ENCODE measurements at places on chromosomes 11 and 22.

DNA sequence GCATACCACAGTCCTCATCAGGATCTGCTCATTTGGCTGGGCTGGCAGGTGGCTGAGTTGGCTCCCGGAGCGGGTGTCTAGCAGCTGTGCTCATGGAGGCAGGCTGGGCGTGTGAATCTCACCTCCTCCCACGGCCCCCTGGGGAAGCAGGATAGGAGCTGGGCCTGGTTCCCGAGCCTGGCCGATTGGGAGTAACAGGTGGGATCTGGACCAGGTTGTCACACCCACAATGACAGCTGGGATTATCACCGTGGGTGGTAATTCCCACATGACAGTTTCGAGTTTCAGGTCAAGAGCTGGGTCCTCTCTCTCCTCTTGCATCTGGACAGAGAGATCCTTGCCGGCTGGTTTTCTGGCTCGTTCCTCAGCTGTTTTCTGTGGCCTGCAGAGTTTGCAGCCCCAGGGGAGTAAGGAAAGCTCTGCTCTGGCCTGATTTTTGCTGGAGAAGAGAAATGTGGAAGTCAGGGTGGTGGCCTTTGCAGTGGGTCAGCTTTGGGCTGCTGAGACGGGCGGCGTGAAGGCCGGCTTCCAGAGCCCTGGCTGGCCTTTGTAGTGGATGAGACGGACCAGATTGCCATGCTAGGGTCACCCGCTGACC, 57.0 kb downstream of the BCR start:
- no peak for DNase-seq

GRCh38 chr11:46229230-46229629, 48.2 kb upstream of the CREB3L1 start:
- no peak for DNase-seq

- no peak for DNase-seq
Measured at GRCh38 chr11:85806876-85807275, 4.1 kb downstream of the SYTL2 start.

DNA sequence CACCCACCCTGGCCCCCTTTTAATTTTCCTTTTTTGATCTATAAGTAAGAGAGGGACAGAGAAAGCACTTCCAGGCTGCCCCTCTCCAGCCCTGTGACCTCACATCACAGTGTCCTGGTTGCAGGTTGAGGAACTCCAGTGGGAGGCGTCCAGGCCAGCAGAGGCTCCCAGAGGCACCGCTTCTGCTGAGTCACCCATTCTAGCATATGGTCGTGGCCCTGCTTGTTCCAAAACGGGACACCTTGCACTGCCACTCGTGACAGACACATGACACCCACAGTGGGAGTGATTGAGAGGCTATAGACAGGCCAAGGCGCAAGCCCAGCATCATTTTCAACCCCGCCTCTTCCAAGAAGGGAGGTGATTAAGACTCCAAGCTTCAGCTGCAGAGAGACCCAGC, 16.0 kb upstream of the TMPRSS4 start:
- no peak for DNase-seq

- peak; percentile 55 for DNase-seq
Measured at GRCh38 chr22:45577746-45578523, 75.3 kb downstream of the FBLN1 start.

GRCh38 chr22:19242699-19243098, 48.8 kb downstream of the CLTCL1 start:
- no peak for DNase-seq

DNA sequence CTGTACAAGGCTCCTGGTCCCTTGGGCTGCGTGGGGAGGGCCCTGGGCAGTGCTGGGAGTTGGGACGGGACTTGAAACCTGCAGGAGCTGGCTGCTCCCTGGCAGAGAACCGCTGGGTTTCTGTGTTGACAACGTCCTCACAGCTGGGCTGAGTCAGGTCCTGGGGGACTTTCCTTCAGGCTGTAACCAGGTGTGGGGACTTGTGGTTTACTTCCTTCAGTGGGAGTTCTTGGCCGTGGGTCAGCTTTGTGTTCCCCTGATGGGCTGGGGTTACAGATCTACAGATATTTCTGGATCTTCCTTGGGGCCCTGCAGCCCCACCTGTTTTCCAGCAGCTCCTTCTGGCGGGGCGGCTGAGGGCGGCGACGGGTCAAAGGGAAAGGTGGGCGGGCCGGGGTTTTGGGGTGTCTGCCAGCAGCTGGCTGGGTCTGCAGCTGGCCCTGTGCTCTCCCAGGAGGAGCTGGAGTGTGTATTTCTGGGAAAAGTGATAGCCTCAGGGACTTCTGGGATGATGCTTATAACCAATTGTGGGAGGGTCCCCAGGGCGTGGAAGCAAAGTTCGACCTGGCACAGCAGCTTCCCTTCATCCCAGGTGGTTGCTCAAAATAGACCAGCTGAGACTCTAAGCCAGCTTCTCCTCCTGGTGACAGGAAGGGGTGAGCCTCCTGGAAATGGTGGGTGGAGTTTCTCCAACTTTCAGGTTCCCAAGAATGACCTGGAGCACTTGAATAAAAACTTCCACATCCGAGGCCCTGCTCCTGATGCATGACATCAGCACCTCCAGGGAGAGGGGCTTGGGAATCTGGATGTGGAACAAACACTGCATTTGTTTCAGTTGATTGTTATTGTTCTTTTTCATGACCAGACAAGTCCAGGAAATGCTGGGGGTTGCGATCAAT, 19.1 kb downstream of the ST14 start:
- no peak for DNase-seq

DNA sequence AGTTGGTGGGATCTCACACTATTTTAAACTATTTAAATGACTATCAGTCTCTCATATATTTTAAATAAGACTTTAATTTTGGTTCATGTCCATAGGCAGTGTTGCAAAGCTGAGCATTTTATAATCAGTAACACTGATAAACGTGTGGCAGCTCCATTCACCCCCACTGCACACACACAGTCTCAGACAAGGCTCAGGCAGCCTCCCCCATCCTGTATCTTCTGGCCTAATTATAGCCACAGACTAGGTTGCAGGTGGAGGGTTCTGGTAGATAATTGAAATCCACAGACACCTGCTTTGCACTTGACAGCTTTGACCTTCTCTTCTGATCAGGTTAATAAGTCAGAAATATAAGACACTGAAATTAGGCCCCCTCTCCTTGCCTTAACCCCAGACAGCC, 118.5 kb upstream of the LDLRAD3 start:
- no peak for DNase-seq

- DNase-seq = no peak
Measured at GRCh38 chr11:94152678-94153065, 24.0 kb downstream of the PANX1 start.

DNA sequence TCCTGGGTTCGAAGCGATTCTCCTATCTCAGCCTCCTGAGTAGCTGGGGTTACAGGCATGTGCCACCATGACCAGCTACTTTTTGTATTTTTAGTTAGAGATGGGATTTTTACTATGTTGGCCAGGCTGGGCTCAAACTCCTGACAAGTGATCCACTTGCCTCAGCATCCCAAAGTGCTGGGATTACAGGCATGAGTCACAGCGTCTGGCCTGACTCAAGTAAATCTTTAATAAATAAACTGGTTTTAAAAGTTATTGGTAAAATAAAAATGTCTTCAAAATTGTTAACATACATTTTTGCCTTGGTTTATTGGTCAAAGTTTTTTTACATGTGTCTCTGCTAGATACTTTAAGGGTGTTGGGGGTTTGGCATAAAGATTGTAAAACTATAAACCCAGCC, 7.3 kb upstream of the PES1 start:
- DNase-seq = no peak

GRCh38 chr22:28155808-28156207, 236.8 kb upstream of the PITPNB start:
- DNase-seq = no peak

GRCh38 chr22:43036282-43036829, 21.4 kb upstream of the PACSIN2 start:
- DNase-seq = no peak

- no peak for DNase-seq
Measured at GRCh38 chr22:40951795-40952605, 822 bp downstream of the RBX1 start.

DNA sequence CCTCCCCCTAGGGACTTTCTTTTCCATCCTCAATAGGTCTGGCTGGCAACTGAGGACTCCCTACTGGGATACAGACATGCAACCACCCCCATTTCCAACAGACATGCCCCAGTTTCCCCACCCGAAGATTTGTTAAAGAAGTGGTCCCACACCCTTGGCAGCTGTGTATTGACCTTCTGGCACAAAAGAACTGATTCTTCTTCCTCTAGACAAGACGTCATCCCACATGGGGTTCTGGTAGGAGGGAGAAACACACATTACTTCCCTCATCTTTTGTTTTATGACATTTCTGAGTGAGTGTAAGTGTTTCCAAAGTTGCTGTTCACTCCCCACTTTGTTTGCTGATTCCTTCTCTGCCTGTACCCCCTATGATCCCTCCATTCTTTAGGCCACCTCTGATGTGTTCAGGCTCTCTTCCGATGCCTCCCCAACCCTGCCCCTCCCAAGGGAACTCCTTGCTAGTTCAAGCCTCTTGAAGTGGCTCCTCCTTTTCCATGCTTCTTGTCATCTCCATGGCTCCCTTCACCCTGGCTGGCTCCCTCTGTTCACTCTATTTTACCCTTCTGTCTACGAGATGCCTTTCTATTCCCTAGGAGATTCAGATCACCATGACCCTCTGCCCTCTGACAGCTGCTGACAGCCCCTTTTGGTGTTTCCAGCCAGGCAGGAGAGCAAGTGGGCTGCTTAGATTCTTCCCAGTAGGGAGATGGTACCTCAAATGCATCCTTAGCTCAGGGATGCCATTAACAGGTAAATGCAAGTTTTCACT, 4.3 kb downstream of the KIRREL3 start:
- DNase-seq = no peak

DNA sequence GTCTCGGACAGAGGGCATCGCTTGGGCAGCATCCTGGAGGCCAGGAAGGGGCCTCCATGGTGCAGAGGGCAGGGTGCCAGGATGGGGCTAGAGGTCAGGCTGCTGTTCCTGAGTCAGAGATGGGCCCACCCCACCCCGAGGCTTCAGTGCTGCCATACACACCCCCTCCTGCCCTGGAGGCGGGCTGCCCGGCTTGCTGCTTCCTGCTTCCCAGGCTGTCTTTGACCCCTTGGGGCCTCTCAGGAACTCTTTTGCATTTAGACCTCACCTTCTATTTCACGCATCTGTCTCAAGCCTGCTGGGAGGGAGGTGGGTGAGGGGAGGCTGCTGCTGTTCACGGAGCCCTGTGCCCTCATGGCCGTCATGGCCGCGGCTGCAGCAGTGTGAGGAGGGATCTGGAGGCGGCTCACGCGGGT, 6.6 kb upstream of the GRAMD4 start:
- no peak for DNase-seq

DNA sequence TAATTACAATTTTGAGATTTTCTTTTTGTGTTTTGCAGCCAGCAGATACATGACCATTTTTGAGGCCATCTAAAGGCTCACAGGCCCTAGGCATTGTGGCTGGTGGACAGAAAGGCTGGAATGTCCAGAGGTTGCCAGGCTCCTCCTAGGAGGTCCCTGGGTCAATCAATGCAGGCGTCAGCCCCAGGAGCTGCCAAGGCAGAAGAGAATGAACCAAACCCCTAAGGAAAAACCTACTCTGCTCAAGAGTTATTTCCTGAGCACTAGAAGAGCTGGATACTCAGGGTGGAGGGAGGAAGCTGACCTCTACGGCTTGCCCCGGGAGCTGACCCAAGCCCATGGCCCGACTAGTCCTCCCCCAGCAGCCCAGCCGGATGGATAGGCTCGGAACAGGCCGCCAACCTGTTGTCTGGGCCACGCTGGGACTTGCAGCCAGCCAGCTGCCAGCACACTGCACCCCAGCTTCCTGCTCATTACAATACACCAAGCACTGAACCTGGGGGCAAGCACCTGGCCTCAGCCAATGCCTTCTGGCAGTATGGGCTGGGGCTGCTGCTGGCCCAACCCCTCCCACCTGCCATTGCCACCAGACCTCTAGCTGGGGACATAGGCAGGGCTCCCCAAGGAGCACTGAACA, 5.7 kb upstream of the SCGB1A1 start:
- DNase-seq = no peak

DNA sequence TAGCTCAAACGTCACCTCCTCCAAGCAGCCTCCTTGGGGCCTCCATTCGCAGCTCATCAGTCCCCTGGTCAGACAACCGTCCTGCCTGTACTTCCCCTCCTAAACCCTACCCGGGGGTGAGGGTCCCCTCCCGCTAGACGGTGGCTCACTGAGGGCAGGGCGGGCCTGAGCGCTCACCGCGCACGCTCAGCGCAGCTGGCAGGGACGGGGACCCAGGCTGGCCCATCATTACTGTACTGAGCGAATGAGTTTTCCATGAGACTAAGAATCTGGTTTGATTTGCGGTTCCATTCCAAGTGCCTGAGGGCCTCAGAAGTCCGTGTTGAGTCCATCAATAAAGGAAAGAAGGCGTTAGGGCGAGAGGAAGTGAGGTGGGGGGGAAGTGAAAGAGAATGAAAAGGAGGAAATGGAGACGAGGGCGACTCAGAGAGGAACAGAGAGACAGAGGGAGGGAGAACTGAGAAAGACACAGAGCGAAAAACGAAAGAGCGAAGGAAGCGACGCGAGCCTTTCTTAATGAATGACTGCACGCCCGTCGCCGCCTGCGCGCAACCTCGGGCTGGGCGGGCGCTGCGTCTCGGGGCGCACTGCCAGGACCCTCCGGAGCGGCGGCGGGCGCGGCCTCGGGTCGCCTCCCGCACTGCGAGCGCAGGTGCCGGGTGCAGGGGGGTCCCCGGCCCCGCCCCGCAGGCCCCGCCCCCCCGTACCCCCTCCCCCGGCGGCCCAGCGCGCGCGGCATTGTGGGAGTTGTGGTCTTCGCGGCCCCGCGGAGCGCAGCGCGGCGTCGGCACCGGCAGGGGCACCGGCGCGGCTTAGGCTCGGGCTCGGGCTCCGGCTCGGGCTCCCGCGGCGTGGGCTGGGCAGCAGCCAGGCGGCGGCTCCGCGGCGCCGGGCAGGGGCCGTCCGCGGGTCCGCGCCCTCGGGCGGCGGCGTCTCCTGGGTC, at the start of gene ASPHD2:
Gene ASPHD2 (plus strand): TSS at position 746 of the 943 bp plus-strand sequence. CDS start 4,356 bp downstream, outside the sequence.
- peak; percentile 44 for DNase-seq

- no peak for DNase-seq
Measured at GRCh38 chr11:132541794-132542193, 990.5 kb downstream of the OPCML start.

DNA sequence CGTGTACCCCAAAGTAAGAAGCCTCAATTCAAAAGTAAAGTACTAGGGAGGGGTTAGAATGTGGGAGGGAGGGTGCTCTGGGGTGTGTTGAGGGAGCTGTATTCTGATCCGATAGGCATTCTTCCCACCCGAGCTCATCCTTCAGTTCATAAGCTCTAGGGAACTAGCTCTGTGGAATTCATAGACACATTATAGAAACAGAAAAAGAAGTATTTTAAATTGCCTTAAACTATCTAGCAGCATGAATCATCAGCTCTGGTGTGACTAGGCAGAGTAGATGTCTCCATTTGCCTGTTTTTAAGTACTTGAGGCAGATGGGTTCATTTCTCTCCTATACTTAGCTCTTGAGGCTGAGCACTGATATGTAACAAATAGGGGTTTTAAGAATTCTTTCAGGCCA, 7.3 kb upstream of the SGSM3 start:
- peak; percentile 16 for DNase-seq
